ENCODE measurements at places on chromosomes 1 and 21.

DNA sequence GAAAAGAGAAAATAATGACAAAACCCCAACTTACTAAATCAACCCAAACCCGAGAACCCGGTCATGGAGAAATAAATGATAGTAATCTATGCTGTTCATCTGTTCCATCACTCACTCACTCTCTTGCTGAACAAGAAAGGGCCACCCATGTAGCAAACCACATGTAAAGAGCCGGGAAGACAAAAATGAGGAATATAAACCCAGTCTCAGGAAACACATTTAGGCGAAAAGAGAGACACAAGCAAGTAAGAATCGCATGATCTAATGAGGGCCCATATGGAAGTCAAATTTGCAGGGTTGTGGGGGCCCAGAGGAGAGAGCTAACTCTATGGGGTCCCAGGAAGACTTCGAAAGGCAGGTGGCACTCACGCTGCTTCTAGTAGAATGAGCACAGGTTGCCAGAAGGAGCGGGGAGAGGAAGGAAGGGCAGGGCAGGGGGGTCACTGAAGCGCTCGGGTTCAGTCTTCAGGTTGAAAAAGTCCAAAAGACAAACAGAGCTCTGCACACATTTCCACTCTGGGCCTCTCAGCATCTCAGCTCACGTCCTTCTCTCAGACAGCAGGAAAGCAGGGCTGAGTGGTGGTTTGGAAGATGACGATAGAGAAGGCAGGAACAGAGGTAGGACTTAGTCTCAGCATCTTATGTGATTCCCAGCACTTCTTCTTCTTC, 142.9 kb upstream of the KRTAP19-8 start:
- DNase-seq: no peak

- DNase-seq: no peak
Observed at GRCh38 chr1:247429496-247429895, 13.5 kb downstream of the NLRP3 start.

GRCh38 chr1:51871351-51871975, 7.1 kb downstream of the NRDC start:
- no peak for DNase-seq

DNA sequence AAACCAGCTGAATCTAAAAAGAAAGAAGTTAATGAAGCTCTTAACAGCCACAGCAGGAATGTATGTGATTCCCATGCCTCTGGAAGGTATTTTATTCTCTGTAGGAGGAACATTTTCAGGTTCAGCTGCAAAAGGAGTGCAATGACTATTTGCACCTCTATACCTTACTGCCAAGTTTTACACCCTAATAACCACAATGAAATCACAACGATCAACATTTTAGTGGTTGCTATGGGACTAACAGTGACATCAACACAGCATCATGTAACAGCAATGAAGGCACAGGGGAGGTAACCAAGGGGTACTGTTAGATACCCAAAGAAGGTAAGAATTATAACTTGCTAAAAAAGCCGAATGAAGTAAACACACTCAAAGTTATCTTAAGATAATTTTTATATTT, 116.3 kb upstream of the HP1BP3 start:
- no peak for DNase-seq

DNA sequence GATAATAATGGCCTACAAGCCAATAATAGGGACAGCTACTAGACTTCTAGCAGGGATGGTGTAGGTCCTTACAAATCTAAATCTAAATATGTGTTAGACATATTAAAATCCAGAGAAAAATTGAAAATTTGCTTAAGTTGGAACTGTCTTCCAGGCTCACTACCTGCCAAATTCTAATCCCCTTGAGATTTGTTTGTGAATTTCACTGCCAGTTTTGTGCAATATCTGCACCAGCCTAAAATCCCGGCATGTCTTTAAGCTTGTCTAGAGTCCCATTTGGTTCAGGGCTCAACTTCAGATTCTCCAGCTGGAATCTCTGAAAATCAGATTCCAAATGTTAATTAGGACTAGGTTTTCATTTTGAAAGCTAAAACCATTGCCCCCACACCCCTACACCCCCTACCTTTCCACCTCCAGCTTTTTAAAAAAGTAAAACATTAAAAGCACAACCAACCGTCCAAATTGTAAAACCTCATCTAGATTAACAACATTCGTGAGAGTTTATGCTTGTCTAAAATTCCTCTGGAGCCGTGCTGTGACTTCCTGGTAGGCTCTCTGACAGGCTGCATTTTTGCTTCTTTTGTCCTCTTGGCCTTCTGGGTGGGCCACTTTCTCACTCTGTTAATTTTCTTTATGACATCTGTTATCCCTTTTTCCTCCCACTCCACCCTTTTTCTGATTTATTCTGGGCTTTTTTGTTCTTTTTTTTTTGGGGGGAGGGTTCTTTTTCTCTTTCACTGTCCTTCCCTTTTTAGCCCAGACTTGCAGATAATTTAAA, 348.7 kb downstream of the PAPPA2 start:
- DNase-seq: no peak

DNA sequence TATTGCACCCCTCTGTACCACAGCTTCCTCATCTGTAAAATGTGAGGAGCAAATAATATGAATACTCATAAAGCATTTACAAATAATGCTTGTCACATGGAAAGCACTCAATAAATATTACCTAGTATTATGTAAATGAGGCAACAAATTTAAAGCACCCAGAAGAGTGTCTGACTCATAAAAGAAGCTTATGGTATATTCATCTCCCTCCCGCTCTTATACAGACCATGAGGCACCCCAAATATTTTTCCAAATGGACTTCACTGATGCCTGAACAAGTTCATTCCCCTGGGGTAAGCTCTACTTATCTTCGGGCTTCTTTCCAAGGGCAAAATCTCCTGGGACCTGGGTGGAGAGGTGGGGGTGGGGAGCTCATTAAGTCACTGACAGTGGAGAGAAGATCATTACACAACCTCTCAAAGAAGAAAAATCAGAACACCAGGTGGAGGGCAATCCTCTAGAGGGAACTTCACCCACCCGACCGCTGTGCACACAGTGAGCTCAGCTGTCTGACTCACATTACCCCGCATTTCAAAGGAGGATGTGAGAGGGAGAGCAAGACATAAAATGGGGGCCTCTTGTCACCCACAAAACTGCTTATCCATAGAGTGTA, 166.2 kb downstream of the ASTN1 start:
- DNase-seq: no peak

DNA sequence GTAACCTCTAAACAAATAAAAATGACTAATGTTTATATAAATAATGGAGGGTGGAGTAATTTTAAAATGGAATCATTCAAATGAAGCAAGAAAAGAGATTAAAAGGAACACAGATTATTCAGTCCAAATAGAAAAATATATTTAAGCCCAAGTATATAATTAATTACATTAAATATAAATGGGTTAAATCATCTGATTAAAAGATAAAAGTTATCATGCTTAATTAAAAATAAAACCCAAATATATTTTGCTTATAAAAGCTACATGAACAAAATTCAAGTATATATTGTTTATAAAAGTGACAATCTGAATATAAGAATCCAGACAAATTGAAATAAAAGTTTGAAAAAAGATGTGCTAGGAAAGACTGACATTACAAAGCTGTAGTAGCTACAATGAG, 63.9 kb upstream of the ACTRT2 start:
- no peak for DNase-seq

DNA sequence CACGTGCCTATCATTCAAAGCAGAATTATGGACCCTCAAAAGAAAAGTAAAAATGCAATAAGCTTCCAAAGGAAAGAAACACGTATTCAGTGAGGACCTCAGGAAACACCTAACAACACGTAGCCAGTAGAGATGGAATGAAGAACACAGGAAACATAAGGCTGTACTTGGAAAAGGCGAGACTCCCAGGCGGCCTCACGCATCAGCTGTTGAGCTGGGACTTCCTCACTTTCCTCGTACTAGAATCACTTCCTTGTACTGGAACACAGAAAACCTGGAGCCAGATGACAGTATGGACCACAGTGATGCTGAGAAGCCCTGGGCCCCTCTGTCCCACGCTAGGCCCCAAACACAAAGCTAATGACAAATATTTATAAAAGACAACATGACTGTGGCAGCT, 94.4 kb upstream of the BACE2 start:
- DNase-seq: no peak

Data from GM03348 (cell line).